ENCODE measurements at places on chromosomes 5 and 9.

GRCh38 chr5:96963267-96963666 lies 27.4 kb downstream of the LNPEP start:
- DNase-seq: no peak

- DNase-seq: no peak
Observed at GRCh38 chr5:111855356-111855755, 98.4 kb upstream of the NREP start.

GRCh38 chr5:35745193-35745592 lies 111.5 kb upstream of the IL7R start:
- no peak for DNase-seq

- DNase-seq: no peak
Observed at GRCh38 chr9:114163517-114163951, 8.2 kb downstream of the COL27A1 start.

GRCh38 chr5:25255128-25255527 lies 610.4 kb upstream of the CDH10 start:
- no peak for DNase-seq

DNA sequence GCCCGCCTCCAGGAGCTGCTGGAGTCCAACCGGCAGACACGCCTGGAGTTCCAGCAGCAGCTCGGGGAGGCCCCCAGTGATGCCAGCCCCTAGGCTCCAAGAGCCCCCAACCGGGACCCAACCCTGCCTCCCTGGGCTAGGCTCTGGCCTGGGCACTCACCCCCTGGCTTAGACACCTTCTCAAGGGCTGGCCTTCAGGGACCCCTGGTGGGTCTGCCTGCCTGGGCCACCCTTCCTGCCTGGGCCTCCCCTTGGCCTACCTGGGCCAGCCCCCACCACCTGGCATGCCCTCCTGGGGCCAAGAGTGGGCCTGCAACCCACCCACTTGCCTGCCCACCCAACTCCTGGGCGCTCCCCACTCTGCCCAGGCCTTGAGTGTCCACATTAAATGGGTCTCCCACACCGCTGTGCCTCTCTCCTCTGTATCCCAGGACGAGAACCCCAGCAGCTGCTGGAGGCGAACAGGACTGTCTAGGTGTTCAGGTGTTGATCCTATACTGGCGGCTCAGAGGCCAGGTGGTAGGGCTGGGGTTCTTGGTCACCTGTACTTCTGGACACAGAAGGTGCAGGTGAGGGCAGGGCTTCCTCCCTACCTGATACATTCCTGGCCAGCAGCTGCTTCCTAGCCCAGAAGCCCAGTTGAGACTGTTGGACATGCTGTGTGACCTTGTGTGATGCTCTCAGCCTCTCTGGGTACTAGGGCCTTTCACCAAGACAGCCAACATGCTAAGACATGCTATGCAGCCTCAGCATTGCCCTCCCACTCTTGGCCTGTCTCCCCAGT lies 3.6 kb downstream of the BBLN start:
- DNase-seq: no peak

DNA sequence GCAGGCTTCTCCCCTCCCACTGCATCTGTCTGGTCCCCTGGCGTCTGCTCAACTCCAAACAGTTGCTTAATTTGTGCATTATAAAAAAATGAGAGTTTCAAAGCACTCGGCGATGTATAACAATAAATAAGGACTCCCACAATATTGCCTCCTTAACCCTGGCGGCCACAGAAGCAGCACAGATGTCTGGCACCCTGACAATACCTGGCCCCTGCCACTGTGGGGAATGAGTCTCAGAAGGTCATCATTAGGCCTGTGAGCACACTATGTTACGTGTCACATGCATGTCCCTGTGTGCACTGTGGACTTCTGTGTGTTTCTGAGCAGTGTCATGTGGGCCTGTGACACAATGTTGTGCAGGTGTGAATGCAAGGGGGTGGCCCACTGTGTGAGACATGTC lies 236.5 kb downstream of the PBX3 start:
- no peak for DNase-seq

Measured in stimulated activated CD4-positive, alpha-beta T cell treated with anti-CD3 and anti-CD28 coated beads, Interleukin-1b, Interleukin-23, amount 100 ng/mL, for 24 hours (primary cell).